ENCODE measurements at places on chromosomes 12 and 14.

DNA sequence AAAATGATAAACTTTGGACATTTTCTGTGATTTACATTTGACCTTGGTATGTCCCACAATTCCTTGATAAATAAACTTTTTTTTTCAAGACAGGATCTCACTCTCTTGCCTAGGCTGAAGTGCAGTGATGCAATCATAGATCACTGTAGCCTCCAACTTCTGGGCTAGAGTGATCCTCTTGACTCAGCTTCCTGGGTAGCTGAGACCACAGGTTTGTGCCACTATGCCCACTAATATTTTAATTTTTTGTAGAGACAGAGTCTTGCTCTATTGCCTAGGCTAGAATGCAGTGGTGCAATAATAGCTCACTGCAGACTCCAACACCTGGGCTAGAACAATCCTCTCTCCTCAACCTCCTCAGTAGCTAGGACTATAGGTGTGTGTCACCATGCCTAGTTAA is 79.1 kb upstream of the PTGDR start:
- no peak for DNase-seq

GRCh38 chr12:552466-552865 is 92.7 kb downstream of the B4GALNT3 start:
- no peak for DNase-seq

DNA sequence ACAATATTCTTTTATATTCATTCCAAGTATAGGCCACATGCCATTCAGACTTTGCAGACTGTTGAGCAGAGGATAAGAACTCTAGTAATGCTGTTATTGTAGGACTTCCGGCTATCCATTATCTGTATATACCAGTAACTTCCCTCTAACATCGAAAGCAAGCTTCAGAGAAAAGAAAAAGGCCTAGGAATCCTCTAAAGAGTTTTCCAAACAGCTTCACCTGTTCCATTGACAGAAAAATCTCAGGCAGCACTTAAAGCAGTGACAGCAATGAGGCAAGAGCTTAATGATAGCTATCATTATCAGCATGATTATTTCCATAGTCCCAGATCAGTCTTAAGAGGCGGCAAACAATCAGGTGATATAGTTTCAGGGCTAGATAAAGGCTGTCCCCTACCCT is 1.8 kb downstream of the CPNE8 start:
- DNase-seq = no peak

GRCh38 chr12:88716240-88716639 is 136.0 kb upstream of the KITLG start:
- no peak for DNase-seq
